ENCODE measurements at places on chromosomes 4 and X. TPM values are rescaled to one million over a fixed set of nuclear protein-coding genes. Genes with fewer than 3 reads are reported as not detected.

GRCh38 chr4:1021386-1022050 lies 10.1 kb downstream of the FGFRL1 start:
- no peak for DNase-seq

ATG4A gene
- total RNA-seq: 8.4 TPM

DNA sequence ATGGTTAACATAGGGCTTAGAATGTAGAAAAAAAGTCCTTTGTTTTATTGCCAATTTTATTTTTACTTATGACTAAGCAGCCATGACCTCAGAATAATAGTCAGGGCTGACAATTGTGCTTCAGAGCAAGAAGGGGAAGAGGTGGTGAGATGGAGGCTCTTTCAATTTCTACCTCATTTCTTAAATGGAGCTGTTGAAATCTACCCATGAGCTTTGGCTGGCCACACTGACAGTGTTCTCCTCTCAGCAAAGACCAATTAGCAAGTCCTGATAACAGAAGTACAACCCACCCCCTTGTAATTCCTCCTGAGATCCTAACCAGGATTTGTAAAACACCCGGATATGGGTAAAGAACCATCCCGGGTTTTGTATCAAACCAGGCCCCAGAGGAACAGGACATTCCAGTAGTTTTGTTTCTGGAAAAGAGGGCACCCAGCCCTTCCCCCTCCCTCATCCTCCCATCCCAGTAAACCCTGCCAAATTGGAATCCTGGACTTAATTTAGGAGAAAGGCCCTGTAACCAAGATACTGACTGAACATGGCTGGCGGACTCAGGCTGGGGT lies at the start of gene HEPH:
Gene HEPH (plus strand): TSS at position 399 of the 563 bp plus-strand sequence. CDS start 6,324 bp downstream, outside the sequence.
- no peak for DNase-seq

GRCh38 chr4:13903901-13904300 lies 276.4 kb upstream of the BOD1L1 start:
- no peak for DNase-seq

- DNase-seq: no peak
Observed at GRCh38 chr4:107791902-107792301, 32.8 kb upstream of the SGMS2 start.

- DNase-seq: no peak
Observed at GRCh38 chr4:15414551-15415091, 13.2 kb upstream of the C1QTNF7 start.

DNA sequence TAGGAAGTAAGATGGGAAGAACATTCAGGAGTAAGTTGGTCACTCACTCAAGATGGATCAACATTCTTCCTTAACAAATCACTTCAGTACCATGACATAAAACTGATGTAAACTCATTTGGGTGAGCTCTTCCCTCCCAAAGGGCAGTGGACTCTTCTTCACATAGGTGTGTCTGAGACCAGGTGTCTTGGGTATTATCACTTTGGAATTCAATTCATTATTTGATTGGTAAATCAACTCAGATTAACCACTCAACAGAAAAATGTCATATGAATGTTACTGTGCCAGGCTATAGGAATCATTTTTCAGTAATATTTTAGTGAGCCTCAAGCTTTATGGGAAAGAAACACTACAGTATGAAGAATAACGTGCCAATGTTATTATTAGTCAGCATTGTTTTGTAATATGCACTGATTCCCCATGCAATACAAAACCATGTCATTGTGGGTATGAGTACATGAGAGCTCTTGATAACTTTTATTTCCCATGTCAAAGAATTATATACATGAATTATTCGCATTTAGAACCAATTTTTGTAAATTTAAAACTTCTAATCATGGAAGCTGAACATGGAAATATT lies 58.6 kb upstream of the ETNPPL start:
- DNase-seq: no peak

DNA sequence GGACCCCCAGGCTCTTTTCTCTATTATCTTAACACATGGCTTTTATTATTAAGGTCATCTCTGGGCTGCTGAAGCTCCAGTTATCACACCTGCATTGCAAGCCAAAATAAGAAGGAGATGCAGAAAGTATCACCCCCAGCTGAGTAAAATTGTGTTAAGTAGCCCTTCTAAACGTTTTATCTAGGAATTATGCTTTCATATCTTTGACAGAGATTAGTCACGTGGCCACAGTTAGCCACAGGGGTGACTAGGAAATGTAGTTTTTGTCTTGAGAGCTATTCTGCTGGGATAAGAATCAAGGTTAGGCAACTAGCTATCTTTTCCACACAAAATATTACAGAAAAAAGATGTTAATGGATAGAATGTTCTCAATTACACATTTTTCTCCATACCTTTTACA lies 102.1 kb downstream of the ANXA3 start:
- no peak for DNase-seq

GRCh38 chrX:9090766-9091165 lies 56.8 kb upstream of the FAM9B start:
- DNase-seq: no peak

DNA sequence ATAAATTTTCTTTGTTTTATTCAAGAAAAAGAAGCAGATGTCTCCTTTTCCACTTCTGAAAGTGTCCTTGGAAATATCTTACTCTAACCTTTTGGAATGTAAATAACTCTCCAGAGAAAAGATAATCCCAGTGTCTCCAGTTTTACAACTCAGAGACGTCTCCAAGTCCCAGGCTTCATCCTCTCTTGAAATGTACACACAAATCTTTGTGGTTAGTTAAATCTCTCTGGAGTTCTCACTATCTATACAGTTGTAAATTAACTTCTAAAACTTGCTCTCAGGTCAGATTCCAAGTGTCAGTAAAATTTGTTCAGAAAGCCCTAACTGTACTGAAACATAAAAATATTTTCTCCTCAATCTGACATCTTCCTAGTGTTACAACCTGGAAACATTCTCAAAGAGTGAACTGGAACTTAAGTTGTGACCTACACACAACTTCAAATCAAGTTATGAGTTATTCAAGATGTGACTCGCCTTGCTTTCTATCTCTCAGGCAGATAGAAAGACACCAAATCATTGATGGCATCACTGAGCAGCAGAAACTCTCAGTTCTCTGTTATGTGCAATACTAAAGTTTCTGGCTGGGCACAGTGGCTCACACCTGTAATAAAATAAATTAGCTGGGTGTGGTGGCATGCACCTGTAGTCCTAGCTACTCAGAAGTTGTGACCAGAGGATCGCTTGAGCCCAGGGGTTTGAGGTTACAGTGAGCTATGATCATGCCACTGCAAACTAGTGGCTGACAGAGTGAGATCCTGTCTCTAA lies 284.2 kb downstream of the RCHY1 start:
- no peak for DNase-seq

BMP3 gene
- total RNA-seq: 0.40 TPM

DNA sequence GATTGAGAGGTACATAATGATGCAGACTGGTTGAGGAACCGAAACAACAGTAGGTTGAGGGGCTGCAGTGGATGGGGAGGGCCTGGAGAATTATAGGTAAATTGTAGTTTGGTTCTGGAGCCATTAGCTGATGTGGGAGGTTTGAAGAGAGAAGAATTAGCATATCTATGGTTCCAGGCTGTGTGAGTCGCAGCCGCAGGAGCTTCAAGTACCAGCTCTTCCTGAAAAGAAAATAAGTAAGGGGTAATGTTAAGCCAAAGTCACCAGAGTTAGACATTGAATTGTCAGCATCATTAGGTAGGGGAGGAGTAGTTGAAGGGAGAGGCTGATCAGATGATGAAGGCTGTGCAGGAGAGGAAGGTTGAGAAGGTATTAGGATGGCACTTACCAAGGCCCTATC lies 29.5 kb downstream of the PF4 start:
- DNase-seq: no peak

TEX11 gene
- not detected for total RNA-seq

CLCN4 gene
- total RNA-seq: 9.0 TPM

DNA sequence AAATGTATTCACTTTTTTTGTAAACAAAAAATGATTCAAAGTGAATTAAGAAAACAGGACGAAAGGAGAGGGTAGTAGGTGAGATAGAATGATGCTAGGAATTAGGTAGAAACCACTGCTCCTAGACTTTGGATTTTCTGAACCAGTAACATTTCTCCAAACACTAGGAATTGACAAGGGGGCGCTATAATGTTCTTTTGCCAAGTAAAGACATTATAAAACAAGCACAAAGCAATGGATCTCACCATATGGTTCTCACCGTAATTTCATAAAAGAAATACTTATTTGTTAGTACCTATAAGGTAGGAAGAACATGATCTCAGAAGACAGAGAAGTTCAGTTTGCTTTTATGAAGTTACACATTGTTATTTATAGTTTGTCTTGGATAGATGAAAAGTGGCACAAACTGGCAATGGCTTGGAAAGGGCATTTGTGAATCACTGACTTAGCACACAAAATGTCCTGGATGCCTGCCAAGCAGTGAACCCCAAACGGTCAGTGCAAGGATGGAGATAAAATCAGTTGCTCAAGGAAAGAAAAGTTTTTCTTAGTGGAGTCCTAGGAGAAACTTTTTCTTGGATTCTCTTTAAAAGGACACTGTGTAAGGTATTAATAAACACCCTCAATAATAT lies 8.1 kb upstream of the TBC1D1 start:
- DNase-seq: no peak

- no peak for DNase-seq
Observed at GRCh38 chr4:53196882-53197771, 168.7 kb downstream of the SCFD2 start.
